NCI-H2081 treated with DMSO at 0.1 percent for 48 hours (cell line): ENCODE measurements at places on chromosomes 3 and 15.

- no peak for DNase-seq
These were observed 883 bp downstream of the MAGEF1 start for GRCh38 chr3:184710870-184711492.

GRCh38 chr3:49805897-49806701 lies 3.0 kb downstream of the INKA1 start:
- no peak for DNase-seq

DNA sequence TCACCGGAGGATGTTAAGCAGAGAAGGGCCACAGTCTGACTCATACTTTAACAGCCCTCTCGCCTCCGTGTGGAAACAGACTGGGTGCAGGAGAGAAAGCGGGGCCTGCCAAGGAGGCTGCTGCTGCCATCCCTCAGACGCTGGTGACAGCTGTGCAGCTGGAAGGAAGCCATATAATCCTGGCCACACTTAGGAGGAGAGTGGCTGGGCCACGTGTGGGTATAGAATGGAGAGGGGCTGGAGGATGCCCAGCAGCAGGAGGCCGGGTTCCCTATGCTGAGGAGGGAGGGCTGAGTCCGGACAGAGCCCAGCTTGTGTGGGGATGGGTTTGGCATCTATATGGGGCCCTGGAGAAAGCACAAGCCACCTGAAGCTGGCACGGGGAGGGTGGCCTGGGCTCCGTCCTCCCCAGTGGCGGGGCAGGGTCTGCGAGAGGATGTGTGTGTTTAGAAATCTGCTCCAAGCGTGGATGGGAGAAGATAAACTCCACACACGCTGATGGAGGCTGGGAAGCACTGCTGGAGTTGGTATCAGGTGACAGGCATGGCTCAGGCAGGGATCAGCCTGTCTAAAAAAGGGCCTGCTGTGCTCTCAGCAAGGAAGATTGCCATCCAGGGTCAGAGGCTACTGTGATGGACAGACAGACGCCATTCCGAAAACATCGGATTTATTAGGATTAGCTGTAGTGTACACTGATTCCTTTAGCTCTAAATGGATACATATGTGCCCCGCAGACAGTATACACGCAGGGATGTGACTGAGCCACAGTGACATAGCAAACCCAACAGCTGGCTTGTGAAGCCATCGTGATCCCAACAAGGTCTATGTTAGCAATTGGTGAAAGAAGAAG lies 15.9 kb downstream of the ABTB1 start:
- no peak for DNase-seq

DNA sequence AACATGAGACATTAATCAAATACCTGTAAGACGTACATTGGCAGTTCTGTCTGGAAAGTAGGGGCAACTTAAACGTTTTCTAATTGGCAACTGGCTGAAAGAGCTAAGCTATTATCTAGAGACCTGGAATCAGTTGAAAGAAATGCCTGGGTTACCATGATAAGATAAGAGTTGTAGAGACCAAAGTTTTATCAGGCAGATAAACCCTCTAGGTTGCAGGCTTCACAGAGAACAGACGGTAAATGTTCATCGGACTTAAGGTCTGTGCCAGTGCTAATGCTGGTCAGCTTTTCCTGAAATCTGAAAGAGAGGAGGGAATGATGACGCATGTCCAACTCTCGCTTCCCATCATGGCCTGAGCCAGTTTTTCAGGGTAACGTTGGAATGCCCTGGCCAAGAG lies 196.2 kb downstream of the ROBO2 start:
- no peak for DNase-seq

DNA sequence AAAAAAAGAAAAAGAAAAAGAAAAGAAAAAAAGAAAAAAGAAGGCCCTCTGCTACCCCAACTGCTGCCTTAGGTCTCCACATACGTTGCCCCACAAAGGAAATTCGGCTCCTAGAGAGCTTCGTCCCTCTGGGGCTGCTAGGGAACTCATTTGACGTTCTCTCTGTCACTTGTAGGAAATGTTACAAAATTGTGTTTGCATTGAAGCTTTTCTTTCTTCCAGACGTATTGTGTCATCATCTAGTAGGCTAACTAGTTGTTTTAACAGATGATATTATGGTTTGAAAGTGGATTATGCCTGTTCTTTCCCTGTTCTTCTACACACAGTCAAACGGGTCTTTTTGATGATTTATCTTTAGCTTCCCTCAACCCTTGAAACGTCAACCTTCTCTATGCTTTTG lies 125.3 kb downstream of the BDH1 start:
- no peak for DNase-seq

GRCh38 chr3:52798978-52799476 lies 4.4 kb downstream of the ITIH3 start:
- DNase-seq, result no peak

GRCh38 chr3:117811786-117812185 lies 1102.2 kb downstream of the TUSC7 start:
- DNase-seq, result no peak

- DNase-seq, result no peak
These were observed 17.3 kb upstream of the NCK1 start for GRCh38 chr3:136844724-136845123.

GRCh38 chr3:11835028-11835639 lies 11.6 kb downstream of the TAMM41 start:
- no peak for DNase-seq

DNA sequence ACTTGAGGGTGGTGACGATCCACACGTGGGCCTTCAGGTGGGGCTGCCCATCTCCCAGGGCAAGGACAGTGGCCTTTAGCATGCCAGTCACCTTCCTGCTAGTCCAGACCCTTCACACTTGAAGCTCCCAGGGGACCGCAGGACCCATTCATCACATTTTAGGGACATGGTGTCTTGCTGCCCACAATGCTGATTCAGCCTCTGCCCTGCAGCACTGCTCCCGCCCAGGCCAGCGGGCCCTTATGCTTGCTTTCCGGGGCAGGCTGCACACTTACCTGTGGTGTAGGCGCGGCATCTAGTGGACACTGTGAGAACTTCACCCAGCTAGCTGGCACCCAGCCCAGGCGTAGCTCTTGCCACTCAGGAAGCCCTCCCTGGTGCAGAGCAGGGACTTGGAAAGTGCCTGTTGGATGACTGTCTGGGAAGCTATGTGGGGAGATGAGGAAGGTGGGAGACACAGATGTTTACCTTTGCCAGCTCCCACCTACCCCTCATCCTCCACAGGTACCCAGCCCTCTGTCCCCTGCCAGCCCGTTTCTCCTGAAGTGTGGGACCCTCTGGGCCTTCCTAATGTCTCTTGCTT lies 26.3 kb upstream of the NR2C2 start:
- peak; percentile 4 for DNase-seq

DNA sequence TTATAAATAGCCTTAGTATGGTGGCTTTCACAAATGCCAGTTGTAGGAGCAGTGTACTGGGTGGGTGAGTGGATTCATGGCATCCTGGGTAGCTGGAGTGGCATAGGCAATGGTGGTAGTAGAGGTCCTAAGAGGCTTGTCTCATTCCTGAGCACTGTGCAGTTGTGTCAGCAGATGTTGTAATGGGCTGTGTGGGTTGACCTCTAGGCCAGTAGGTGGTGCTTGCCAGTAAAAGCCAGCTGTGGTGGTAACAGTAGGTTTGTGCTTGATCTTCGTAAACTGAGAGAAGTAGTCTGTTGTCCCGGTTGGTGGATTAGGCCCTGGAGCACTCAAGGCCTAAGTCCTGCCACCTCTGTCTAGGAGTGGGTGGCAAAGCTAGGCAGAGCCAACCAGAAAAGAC lies 149.7 kb upstream of the SUCLG2 start:
- no peak for DNase-seq

DNA sequence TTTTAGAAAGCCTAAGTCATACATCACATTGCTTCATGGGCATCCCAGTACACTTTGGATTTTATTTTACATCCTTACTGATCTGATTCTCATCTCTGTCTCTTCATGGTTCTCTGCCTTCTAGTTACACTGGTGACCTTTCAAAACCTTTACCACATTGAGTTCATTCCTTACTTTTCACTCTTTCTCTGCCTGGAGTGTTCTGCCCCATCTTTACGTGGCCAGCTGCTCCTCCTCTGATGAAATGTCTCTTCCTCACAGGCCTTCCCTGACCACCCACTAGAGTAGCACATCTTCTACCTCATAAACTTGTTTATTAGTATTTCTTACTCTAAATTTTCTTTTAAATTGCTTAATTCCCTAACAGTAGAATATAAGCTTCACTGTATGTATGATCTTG lies 17.7 kb downstream of the CTNNB1 start:
- no peak for DNase-seq

GRCh38 chr3:27423463-27423862 lies 54.3 kb upstream of the NEK10 start:
- no peak for DNase-seq

- DNase-seq, result no peak
These were observed 120.0 kb upstream of the ARRDC4 start for GRCh38 chr15:97840501-97840900.

GRCh38 chr3:195403841-195404408 lies 38.9 kb downstream of the ACAP2 start:
- DNase-seq, result no peak
